ENCODE measurements at places on chromosomes 2 and 18.

DNA sequence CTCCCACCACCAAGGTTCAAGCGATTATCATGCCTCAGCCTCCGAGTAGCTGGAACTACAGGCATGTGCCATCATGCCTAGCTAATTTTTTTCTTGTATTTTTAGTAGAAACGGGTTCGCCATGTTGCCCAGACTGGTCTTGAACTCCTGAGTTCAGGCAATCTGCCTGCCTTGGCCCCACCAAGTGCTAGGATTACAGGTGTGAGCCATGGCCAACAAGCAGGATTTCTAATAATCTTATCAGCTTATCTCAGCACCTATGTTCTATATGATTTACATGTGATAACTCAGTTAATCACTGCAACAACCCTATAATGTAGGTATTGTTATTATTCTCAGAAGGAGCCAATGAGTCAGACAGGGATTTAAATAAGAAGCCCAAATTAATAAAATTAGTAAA lies 80.3 kb downstream of the GORASP2 start:
- no peak for DNase-seq

- no peak for DNase-seq
These were observed 171.0 kb downstream of the OSR1 start for GRCh38 chr2:19187323-19188020.

DNA sequence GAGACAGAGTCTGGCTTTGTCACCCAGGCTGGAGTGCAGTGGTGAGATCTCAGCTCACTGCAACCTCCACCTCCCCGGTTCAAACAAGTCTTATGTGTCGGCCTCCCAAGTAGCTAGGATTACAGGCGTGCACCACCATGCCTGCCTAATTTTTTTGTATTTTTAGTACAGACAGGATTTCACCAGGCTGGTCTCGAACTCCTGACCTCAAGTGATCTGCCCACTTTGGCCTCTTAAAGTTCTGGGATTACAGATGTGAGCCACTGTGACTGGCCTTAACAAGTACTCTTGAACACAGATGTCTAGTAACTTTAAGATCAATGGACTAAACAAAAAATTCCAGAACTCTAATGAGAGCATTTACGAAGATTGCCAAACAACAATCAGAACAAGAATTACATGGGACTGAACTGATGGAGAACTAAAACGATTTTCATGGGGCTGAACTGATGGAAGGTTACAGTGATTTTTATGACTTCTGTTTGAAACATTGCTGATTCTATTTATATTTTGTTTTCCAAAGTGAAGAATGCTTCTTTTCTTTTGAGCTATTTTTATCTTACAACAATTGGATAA lies 46.5 kb upstream of the ST3GAL5 start:
- DNase-seq = no peak

DNA sequence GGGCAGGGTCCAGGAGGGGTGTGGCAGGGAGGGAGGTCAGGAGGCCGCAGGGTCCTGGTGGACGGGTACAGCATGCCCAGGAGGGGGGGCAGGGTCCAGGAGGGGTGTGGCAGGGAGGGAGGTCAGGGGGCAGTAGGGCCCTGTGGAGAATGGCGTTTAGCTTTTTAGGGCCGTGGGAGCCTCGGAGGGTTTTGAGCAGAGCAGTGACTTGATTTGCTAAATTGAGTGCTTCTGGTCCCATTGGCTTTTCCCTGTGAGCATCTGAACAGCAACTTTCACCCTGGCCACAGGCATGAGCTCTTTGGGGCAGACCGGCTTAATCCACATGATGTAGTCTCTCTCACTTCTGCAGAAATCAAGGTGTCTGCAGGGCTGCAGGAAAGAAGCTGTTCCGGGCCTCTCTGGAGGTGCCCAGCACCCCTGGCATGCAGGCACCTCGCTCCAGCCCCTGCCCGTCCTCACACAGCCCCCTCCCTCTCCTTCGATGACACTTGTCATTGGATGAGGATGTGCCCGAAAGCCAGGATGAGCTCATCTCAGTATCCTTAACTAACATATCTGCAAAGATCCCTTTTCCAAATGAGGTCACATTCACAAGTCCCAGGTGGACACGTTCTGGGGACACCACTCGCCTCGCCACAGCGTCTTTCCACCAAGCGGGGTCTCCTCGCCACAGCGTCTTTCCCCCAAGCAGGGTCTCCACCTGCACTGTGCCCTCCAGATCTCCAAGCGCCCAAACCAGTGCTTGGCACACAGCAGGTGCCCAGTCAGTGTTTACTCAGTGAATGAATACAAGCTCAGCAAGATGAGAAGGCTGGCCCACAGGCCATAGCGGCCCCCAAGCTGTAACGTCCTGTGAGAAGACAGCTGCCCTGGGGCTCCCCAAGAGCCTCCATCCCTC lies 94.0 kb downstream of the NDUFA10 start:
- DNase-seq = no peak

DNA sequence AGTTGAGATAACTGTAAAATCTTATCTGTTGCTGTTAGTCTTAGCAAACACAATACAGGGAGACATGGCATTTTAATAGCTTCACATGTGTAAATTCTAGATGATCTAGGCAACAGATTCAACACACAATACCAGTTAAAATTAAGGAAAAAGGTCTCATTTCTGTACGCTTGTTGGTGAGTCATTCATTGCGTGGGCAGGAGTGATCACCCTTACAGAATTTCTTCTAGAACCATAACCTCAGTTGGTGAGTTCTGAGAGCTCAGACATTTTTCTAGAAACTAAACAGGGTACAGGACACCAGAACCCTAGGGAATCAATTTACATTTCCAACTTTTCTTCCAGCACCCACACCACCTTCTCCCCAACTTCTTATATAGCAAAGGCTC lies 81.9 kb downstream of the SLC8A1 start:
- DNase-seq = peak; percentile 34

- DNase-seq = no peak
These were observed 499.2 kb downstream of the CNTNAP5 start for GRCh38 chr2:124524155-124524915.

DNA sequence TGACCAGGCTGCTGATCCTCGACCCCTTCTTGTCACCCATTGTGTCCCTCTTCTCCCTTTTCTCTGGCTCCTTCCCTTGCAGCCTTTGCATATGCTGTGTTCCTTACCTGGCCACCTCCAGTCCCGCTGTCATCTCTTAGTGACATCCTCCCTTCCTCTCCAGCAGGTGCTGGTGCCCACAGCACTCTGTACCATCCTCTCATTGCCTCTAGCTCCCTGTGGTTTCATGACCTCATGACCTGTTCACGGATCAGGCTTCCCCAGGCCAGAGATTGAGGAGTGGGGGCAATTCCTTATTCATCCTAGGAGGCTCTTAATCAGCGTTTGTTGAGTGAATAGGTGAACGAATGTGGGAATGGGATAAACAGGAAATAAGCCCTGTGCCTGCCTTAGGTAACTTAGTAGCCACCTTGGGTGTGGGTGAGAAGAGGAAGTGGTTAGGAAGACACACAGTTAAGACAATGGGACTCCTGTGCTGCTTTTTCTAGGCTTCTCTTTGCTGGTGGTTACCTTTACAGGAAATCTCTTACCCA lies 35.5 kb downstream of the ITGA6 start:
- peak; percentile 27 for DNase-seq

DNA sequence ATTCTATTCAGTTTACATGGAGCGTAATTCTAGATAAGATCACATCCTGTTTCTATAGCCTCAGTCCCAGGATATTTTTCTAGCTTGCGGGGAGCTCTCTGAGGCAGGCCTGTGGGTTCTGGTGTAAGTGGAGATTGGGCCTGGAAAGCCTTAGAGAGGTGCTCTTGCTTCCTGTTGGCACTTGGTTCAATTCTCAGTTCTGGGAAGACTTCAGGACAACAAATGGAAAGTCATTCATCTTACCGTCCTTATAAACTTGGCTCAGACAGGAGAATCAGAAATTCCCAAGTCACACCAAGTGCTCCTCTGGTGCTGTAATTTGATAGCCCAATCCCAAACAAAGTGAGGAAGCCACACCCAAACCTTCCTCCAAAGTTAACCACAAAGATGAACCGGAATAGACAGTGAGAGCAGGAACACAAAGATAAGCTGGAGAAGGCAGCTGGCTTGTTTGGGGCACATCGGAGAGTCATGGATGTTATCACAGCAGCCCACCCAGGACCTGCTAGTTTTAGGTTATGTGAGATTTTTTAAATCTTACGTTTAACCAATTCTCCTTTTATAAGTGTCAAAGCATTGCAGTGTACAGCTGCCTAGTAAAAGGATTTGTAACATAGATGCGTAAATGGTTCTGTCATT lies 144.3 kb upstream of the MAP3K20 start:
- no peak for DNase-seq

GRCh38 chr2:38653715-38654527 lies 12.0 kb upstream of the GALM start:
- peak; percentile 82 for DNase-seq

GRCh38 chr2:200365209-200365608 lies 58.7 kb downstream of the SPATS2L start:
- no peak for DNase-seq

DNA sequence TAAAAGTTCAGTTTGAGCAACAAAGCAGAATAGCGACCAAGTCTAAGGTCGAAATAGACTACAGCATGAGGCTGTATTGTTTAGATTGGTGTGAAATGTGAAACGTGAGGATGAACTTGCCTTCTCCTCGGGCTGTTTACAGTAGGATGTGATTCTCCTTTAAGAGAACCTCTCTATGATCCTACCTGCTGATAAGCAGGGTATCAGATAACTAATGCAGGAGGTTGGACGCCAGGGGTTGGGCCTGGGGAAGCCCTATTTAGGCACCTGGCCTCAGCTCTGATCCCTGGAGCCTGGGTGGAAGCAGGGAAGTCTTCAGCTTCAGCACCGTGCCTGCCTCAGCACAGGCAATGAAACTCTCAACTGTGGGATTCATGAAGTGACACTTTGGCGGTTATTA lies 11.4 kb downstream of the CRYGD start:
- no peak for DNase-seq

GRCh38 chr2:167240671-167241070 lies 352.4 kb downstream of the XIRP2 start:
- no peak for DNase-seq

GRCh38 chr2:235923859-235924674 lies 244.1 kb downstream of the GBX2 start:
- DNase-seq = no peak

DNA sequence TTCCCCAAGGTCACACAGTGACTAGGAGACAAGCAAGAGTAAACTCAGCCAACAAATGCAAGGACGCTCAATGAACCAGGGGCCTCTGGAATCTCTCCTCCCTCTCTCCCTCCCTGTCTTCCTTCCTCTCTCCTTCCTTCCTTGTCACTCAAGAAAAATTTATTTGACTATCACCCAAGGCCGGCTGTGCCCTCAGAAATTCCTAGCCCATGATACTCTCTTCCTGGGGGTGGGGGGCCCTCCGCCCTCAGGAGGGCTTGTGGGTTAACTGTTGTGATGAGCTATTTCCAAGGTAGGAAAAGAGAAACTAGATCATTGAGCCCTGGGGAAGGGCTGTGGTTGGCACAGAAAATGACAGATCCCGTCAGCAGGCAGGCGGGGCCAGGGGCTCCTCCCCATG lies 21.7 kb downstream of the INHBB start:
- no peak for DNase-seq

DNA sequence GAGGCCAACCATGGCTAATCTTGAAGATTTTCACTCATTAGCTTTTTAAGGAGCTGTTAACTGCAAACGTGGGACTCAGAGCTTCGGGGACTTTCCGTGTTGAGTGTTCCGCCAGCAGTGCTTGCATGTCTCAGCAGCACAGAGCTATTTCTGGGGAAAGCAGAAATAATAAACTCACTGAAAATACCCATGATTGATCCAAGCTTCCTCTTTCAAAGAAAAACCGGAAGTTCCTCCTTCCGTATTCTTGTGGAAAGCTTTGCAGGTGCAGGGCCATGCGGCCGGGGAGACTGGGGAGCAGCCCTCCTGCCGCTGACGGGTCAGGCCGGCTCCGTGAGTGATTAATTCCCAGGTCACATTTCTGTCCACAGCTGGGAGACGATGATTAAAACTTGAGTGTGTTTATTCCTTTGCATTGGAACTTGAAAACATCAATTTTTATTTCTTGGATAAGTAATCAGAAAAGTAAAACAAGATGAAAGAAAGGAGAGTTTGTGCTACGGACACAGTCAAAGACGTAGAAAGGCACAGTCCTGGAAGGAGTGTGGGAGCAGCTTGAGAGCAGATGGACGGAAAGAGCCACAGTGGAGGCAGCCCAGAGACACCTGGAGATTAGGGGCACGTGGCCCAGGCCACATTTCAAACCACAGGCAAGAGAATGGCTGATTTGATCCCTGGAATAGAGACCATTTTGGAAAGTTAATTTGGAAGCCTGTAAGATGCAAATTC lies 54.2 kb upstream of the CTDP1 start:
- DNase-seq = no peak

DNA sequence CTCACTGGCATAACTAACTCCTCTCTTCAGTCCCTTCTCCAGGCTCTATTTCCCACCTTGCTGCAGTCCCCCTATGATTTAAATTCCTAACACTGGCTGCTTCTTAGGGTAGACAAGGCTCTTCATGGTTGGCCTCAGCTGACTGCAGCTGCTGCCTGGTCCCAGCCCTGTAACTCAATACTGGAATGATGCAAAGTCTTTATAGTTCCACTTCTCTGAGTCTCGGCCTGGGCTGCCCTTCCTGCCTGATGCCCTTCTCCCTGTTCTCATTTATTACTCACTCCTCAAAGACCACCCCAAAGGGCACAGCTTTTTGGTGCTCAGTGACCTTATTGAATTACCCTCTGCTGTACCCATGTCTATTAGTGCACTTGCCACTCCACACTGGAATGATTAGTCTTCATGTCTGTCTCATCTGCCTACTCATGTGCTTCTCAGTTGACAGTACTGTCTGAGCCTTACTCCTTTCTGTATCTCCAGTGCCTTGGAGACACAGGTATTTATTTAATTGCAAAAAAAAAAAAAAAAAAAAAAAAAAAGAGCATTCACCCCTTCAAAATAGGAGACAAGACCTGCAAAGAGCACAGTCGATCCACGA lies 199.4 kb upstream of the REV1 start:
- no peak for DNase-seq

GRCh38 chr2:146324951-146325350 lies 1519.9 kb upstream of the ACVR2A start:
- DNase-seq = no peak

DNA sequence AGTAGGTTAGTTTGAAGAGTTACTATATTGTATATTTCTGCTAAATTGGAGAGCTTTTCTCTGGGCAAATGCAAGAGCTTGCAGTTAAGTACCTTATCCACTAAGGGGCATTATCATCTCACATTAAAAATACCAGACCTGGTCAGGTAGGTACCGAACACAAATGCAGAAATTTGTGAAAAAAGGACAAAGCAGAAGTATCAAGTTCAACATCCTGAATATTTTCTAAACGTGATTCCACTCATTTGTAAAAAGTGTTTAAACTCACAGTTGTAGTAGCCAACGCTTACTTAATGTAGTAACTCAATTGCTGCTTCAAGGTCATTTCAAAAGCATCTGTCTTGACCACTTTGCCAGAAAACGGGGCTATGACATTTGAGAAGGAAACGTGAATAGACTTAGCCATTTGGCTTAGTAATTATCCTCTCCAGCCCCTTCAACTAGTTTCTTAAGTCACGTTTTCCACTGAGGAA lies 52.1 kb downstream of the CYRIA start:
- no peak for DNase-seq

GRCh38 chr18:30687501-30687900 lies 355.0 kb downstream of the DSC3 start:
- DNase-seq = no peak
